ENCODE measurements at places on chromosomes 6 and 20. TPM values are rescaled to one million over a fixed set of nuclear protein-coding genes. Genes with fewer than 3 reads are reported as not detected.

DNA sequence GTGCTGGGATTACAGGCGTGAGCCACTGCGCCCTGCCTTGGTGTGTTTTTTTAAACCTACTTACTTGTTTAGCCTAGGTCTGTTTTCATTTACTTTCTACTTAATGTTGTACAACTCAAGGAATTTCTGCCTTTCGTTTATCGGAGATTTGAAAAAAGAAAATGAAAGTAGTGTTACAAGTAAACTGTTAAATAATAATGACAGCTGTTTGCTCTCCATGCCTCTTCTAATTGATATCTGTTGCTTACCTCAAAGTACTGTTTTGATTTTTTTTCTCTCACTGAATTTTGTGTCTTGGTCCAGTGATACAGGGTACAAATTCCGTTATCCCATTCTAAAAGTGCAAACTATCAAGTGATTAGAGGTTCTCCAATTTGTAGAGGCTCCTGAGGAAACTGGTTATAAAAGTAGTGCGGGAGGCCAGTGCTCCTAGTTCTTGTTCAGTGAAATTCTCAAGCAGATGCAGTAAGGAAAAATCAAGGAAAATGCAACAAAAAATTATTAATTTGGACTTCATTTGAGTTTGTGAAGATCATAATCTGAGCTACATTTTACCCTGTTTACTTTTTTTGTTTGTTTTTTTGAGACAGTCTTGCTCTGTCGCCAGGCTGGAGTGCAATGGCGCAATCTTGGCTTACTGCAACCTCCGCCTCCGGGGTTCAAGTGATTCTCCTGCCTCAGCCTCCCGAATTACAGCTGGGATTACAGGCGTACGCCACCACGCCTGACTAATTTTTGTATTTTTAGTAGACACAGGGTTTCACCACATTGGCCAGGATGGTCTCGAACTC is 2.2 kb downstream of the UBR2 start:
- DNase-seq = no peak

DNA sequence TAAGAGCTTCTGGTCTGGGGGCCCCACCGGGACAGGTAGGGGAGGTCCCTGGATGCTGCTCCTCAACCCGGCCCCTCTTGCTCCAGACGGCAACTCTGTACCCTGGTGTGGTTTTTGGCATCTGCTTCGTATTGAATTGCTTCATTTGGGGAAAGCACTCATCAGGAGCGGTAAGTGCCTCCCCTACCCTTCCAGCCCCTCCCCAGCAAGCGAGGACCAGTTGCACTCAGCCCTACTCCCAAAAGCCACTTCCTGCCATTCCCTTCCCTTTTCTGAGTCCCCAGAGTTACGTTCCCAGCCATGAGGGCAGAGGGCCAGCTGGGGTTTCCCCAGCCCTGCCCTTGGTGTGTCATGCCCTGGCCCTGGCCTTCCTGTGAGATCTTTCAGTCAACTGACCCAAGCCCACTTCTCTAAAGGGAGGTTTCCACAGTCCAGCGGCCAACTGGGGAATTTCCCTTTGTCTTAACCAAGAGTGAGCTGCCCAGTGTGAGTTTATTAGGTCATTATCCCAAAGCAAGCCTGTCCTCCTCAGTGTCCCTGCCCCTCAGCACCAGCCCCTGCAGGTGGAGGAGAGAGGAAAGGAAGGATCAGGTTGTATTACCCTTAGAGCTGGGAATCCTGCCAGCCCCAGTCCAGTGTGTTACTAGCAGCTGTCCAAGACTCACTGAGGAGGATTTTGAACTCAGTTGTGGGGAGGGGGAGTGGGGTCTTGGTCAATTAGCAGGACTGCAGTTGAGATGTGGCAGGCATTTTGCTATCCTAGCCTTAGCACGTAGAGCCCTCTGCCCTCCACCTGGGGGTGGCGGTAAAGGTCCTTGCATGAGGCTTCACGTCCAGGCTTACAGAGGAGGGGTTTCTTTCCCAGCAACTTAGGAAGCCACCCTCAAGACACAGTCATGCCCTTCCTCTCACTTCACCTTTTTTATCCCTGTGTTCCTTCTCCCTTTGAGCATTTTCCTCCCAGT is 45.8 kb downstream of the TM9SF4 start:
- DNase-seq = no peak

DNA sequence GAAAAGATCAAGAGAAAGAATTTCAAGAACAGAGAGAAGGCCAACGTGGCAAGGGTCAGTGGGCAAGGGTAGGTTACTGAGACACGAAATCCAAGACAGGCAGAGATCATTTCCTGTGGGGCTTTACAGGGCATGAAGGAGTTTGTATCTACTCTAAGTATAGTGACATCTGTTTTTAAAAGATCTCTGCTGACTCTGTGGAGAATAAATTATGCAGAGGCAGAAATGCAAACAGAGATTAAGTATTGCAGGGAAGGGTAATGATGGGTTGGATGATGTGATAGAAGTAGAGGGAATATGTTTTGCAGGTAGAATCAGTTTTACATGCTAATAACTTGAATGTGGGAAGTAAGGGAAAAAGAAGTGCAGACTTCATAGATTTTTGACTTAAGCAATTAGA is 243.5 kb downstream of the FRK start:
- DNase-seq = no peak

- DNase-seq = no peak
These were observed 40.0 kb downstream of the PLG start for GRCh38 chr6:160742090-160742489.

DNA sequence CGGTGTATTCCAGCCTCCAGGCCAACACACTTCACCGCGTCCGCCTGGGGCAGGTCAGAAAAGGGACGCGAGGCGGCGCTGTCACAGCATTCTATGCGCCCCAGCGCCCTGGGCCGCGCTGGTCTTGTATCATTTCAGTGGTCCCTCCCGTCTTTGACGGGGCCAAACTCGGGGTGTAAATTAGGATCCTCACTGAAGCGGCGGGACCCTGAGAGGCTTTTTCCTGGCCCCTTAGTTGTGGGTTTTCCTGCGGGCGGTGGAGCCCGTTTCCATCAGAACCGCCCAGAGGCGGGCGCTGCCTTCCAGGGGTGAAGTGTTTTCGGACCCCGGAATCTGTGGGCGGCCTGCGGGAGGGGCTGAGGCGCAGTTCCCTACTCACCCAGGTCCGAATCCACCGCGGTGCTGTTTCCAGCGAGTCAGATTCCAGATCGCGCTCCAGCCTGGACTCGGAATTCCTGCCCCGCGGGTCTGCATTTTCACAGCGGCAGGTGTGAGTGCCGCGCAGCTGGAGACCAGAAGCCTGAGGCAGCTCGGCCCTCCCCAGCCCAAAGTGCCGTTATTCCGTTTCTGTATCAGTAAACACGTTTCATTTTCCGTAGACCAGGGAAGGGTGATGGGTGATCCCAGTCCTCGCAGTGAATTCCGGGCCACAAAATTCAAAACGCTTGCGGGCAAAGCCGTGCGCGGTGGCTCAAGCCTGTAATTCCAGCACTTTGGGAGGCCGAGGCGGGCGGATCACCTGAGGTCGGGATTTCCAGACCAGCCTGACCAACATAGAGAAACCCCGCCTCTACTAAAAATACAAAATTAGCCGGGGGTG is 3.9 kb upstream of the MICB start:
- DNase-seq = peak; percentile 53

DNA sequence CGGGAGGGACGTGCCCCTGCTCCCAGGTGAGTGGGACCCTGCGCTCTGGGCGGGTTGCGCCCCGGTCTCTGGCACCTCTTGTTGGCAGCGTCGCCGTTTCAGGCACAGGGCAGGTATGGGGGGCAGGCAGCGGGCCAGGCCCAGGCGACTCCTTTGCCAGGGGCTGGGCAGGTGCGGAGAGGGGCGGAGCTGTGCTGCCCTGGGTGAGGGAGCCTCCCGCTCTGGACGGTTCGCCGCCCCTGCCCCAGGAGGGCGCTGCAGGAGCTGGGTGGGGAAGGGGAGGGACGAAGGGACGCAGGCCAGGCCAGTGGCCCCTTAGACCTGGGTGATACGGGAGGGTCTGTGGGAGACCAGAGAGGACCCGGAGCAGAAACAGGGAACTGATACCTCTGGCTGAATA is 663.9 kb upstream of the DEFB115 start:
- no peak for DNase-seq

Gene TMEM74B
- total RNA-seq = not detected

Gene HRH3
- total RNA-seq = not detected

- no peak for DNase-seq
These were observed 56.2 kb downstream of the ADNP start for GRCh38 chr20:50874758-50875665.

Gene NEURL2
- total RNA-seq = 2.1 TPM

GRCh38 chr6:3398165-3398562 is 58.7 kb downstream of the SLC22A23 start:
- DNase-seq = no peak

Gene CCDC170
- not detected for total RNA-seq

GRCh38 chr6:158066136-158066781 is 84.6 kb downstream of the SYNJ2 start:
- DNase-seq = no peak

DNA sequence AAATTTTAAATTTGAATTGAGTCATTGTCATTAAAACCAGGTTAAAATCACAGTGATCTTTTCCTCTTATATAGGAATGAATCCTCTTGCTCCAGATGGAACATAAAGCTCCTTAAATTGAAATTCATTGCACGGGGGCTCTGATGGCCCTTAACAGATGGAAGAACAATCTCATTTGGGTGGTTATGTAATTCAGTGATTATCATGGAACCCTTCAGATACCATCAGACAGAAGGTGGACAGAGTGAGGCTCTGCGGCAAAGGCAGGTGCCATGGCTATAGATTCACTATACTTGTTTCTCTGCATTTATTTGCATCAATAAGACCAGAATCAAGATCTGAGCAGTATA is 17.8 kb upstream of the RNF182 start:
- DNase-seq = no peak

DNA sequence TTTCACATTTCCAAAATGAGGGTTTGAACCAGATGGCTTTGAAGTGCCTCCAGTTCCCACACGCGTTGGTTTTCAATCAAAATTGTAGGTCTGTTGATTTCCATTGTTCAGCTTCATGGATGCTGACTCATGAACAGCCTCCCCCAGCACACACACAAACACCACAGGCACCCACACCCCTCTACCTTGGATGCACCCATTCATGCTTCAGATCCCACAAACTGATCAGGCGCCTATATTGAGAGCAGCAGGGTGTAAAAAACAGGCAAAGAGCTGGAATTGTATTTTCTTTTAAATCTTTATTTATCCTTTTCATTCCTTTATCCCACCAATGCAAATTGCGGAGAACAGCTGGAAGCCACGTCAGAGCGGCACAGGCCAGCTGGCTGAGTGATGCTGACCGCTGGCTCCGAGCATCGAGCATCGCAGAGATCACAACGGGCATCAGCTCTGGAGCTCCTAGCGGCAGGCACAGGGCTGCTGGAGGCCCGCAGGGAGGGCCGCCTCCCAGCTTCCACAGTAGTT is 29.3 kb upstream of the TBC1D7 start:
- no peak for DNase-seq

GRCh38 chr6:119858901-119859300 is 509.3 kb upstream of the MAN1A1 start:
- no peak for DNase-seq

- no peak for DNase-seq
These were observed 40.6 kb downstream of the ZKSCAN8 start for GRCh38 chr6:28182255-28182654.

Gene TRIM15
- not detected for total RNA-seq

GRCh38 chr6:25670208-25670607 is 18.2 kb downstream of the SCGN start:
- DNase-seq = no peak

DNA sequence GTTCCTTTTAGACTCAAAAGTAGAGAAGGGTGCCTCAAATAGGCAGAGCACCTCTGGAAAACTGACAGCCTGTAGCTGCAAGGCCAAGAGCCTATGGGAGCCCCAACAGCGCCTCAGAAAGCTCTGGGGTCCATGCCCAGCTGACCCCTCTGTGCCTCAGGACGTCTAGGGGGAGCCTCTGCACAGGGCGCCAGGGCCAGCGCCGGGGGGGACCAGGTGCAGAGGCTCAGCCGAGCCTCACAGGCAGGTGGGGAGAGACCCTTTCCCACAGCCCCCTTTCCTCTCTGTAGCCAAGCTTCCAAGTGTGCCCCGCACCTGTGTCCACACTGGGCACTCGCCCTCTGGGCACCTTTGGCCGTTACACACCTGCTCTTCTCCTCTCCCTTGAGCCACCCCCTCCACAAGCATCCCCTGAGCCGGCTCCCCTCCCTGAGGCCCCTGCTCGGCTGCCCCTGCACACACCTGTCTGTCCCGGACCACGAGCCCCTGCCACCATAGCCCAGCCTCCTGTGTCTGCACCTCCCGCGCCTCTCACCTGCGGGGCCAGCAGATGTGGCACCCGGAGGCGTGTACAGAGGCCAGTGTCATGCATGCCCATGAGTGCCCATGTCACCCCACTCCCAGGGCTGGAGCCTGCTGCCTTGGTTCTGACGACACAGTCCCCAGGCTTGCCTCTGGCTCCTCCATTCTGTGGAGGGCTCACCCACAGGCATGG is 53.2 kb downstream of the GINS1 start:
- no peak for DNase-seq

GRCh38 chr20:15380770-15381169 is 1043.4 kb upstream of the FLRT3 start:
- no peak for DNase-seq

Gene LAMA4
- not detected for total RNA-seq

GRCh38 chr6:38909015-38909730 is 139.4 kb upstream of the GLP1R start:
- DNase-seq = no peak

DNA sequence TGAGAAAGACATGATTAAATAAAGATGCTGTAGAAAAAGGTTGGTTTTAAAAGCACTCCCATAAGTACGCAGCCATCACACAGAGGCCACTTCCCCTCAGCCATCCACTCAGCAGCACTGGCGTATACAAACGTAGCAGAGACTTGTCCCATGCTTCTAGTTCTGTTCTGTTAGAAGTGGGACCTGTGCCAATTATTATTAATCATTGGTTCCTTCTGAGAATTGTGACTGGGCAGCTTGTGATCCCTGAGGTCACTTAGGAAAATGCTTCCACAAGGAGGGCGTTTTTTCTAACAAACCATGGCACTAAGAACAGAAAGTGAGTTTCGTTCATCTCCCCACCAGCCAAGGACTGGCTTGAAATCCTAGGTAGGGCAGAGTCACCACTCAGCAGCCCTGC is 53.9 kb downstream of the FAM120B start:
- DNase-seq = no peak

DNA sequence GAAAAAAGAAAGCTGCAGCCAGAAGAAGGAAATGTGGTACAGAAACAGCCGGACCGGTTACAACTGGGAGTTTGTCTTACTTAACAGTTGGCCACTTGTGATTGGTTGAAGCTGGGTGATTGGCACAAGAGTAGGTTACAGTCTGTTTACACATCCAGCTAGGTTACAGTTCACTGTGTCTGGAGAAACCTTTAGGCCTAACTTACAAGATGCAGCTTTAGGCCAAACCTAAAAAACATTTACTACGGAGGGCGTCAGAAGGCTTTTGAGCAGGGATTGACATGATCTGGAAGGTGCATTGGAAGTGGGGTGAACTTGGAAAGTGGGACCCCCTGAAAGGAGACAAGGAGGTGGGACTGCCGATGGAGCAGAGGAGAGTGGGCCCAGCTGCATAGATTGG is 122.3 kb downstream of the BANF2 start:
- DNase-seq = no peak

GRCh38 chr20:36314734-36315544 is 8.8 kb downstream of the DLGAP4 start:
- DNase-seq = no peak

GRCh38 chr20:24109008-24109407 is 120.4 kb upstream of the GGTLC1 start:
- no peak for DNase-seq

All from T-helper 17 cell (primary cell).